Sciatic nerve (tissue), 2 donors: ENCODE measurements at places on chromosomes 6 and 20.
A peak's percentile ranks its signal among the peaks of the same experiment; 100 is the strongest.

- DNase-seq = no peak
These were observed 49.0 kb downstream of the PTPRT start for GRCh38 chr20:43140726-43141125.

- no peak for DNase-seq
These were observed 557.5 kb upstream of the NOX3 start for GRCh38 chr6:156013155-156013554.

DNA sequence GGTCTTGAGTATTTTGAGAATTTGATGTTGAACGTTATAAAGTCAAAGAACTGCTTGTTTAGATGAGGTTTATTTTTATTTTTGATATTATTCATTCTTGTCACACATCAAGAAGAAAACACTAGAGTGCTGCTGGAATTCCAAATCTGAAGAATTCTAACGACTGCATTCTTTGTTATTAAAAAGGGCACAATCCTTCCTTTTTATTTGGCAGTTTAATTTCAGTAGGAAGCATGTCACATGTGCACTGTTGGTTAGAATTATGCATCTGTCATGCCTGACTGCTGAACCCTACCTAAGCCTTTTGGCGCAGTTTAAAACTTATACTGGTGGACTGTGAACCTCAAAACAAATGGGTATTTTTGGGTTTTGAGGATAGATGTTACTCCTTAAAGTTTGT lies 4.0 kb downstream of the ID4 start:
- no peak for DNase-seq

GRCh38 chr6:138728662-138729061 lies 44.9 kb upstream of the CCDC28A start:
- no peak for DNase-seq

GRCh38 chr6:152277826-152278329 lies 359.3 kb downstream of the SYNE1 start:
- DNase-seq = no peak

- no peak for DNase-seq
These were observed 265.8 kb upstream of the TCF21 start for GRCh38 chr6:133623065-133623464.

- DNase-seq = no peak
These were observed 17.9 kb upstream of the CNKSR3 start for GRCh38 chr6:154528310-154528915.

- no peak for DNase-seq
These were observed 2.0 kb downstream of the NHSL1 start for GRCh38 chr6:138497286-138497685.

DNA sequence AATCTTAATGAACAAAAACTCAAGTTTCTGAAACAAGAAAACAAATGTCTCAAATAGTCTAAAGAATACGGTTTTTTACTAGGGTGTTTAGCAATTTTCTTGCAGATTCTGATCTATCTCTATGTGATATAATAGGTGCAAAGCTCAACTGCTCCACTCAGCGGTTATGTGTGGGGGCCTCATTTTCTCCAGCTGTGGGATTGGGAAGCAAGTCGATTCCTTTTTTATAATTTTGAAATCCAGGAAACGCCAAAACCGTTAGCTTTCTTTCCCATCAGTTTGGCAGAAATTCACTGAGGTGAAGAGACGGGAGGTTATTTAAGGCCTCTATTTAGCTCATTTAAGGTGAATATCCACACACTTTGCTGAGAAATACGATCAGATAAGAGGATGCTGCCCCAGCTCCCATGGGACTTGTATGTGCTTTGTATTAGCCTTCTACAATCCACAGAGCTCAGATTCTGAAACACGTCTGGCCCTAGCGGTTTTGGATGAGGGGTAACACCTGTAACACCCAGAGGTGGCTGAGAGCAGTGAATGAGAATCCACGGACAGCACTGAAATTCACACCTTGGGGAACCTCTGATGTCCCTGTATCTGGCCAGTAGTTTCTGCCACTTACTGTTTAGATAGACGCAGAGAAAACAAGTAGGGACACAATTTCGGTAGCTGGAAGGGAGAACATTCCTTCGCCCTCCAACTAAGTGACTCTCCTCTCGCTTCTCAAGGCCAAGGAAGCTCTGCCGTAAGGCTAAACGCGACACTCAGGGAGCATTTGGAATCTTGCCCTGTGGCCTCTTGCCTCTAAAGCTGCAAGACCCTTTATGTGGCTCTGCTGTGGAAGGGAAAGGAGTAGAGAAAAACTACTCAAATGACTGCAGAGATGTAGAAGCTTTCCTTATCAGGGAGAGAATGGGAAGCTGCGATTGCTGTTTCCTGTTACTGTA lies 6.5 kb upstream of the BCAS4 start:
- no peak for DNase-seq

- DNase-seq = peak; percentile 78
These were observed 48.7 kb downstream of the PDYN start for GRCh38 chr20:1945134-1945618.

DNA sequence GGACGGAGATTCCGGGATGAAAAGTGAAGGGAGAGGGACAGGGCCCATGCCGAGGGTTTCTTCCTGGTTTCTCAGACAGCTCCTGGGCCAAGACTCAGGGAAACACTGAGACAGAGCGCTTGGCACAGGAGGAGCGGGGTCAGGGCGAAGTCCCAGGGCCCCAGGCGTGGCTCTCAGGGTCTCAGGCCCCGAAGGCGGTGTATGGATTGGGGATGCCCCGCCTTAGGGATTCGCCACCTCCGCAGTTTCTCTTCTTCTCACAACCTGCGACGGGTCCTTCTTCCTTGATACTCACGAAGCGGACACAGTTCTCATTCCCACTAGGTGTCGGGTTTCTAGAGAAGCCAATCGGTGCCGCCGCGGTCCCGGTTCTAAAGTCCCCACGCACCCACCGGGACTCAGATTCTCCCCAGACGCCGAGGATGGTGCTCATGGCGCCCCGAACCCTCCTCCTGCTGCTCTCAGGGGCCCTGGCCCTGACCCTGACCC lies 55.0 kb upstream of the HLA-A start:
- DNase-seq = peak; percentile 70

- DNase-seq = peak; percentile 30
These were observed 18.1 kb downstream of the PPP1R3G start for GRCh38 chr6:5103250-5103649.

- no peak for DNase-seq
These were observed 160.9 kb upstream of the AHI1 start for GRCh38 chr6:135658481-135658880.

GRCh38 chr6:150099546-150099945 lies 30.6 kb upstream of the ULBP3 start:
- no peak for DNase-seq

- DNase-seq = no peak
These were observed 360.7 kb upstream of the FLRT3 start for GRCh38 chr20:14698125-14698524.

GRCh38 chr20:63057171-63058117 lies 50.7 kb upstream of the BHLHE23 start:
- DNase-seq = no peak

GRCh38 chr6:72553531-72554511 lies 68.0 kb upstream of the KCNQ5 start:
- DNase-seq = no peak

DNA sequence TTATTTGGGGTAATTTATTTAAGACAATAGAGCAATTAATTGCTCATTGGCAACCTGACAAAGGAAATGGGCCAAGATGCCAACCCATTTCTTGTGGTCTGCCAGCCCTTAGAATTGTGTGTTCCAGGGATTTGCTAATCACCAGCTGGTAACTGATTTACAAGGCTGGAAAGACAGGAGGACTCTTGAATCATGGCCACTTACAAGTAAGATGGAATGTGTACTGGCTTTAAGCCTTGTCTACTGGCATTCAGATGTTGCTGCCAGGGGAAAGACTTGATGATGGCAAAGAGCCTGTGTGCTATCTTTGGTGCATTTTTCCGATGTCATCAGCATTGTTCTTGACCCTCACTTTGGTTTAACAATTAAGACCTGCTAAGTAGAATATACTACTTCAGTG lies 91.0 kb downstream of the BCKDHB start:
- DNase-seq = no peak

DNA sequence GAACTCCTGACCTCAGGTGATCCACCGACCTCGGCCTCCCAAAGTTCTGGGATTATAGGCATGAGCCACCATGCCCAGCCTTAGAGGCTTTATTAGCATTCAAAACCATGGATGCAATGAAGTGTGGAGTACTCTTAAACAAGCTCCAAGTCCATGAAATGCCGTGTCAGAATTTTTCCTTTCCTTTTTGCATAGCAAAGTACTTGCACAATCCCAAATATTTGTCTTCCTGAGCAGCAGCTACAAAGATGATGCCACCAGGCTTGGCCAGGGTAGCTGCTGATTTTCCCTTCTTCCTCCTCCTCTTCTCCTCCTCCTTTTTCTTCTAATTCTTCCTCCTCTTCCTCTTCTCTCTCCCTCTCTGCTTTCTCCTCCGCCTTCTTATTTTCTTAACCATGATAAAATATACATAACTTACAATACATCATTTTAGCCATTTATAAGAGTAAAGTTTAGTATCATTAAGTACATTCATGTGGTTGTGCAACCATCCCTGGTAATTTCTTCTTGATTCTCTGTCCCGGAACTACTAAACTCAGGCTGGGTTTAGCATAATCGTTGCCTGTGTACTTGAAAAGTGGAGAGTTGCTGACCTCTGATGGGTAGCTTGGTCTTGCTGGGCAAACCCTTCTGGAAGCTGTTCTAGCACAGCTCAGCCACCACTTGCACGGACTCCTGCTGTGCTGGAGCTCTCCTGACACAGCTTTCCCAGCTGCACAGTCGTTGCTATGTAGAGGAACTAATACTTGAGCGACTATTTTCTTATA lies 20.3 kb downstream of the MUCL3 start:
- DNase-seq = no peak

- DNase-seq = no peak
These were observed 52.2 kb upstream of the NNAT start for GRCh38 chr20:37468886-37469285.

- no peak for DNase-seq
These were observed 553.4 kb upstream of the EPHA7 start for GRCh38 chr6:93972791-93973190.
